ENCODE measurements at places on chromosomes 5 and 9. TPM values are rescaled to one million over a fixed set of nuclear protein-coding genes. Genes with fewer than 3 reads are reported as not detected.

NIM1K gene
- 0.13 TPM for polyA plus RNA-seq

RNF130 gene
- polyA plus RNA-seq: 439 TPM

SLC12A2 gene
- 1.0 TPM for polyA plus RNA-seq

OBP2B gene
- not detected for polyA plus RNA-seq

PPIC gene
- not detected for polyA plus RNA-seq

SLC34A3 gene
- not detected for polyA plus RNA-seq

SLIT3 gene
- not detected for polyA plus RNA-seq

PTPN3 gene
- not detected for polyA plus RNA-seq

CHSY3 gene
- not detected for polyA plus RNA-seq

LCNL1 gene
- not detected for polyA plus RNA-seq

TIMD4 gene
- not detected for polyA plus RNA-seq

EIF4EBP3 gene
- 39.4 TPM for polyA plus RNA-seq

FAT2 gene
- polyA plus RNA-seq: not detected

ACTBL2 gene
- polyA plus RNA-seq: not detected

SPAAR gene
- not detected for polyA plus RNA-seq

SHOC1 gene
- not detected for polyA plus RNA-seq

RANBP3L gene
- not detected for polyA plus RNA-seq

STPG3 gene
- polyA plus RNA-seq: not detected

GPR21 gene
- polyA plus RNA-seq: not detected

PTGES gene
- polyA plus RNA-seq: 0.89 TPM

PCSK5 gene
- polyA plus RNA-seq: 7.1 TPM

BTNL9 gene
- polyA plus RNA-seq: not detected

IRF1 gene
- polyA plus RNA-seq: 125 TPM

B4GALT7 gene
- 18.8 TPM for polyA plus RNA-seq

AGXT2 gene
- not detected for polyA plus RNA-seq

SHISAL2B gene
- polyA plus RNA-seq: not detected

FAM169A gene
- not detected for polyA plus RNA-seq

CD180 gene
- 6.1 TPM for polyA plus RNA-seq

PCSK1 gene
- not detected for polyA plus RNA-seq

JAKMIP2 gene
- polyA plus RNA-seq: 0.02 TPM

ACOT12 gene
- not detected for polyA plus RNA-seq

TMEM252 gene
- not detected for polyA plus RNA-seq

WWC1 gene
- polyA plus RNA-seq: not detected

ENTREP1 gene
- not detected for polyA plus RNA-seq

FCHO2 gene
- 10.1 TPM for polyA plus RNA-seq

WDR31 gene
- polyA plus RNA-seq: 0.11 TPM

AIF1L gene
- not detected for polyA plus RNA-seq

PCDHGC3 gene
- not detected for polyA plus RNA-seq

IFNA13 gene
- not detected for polyA plus RNA-seq

GTF2H2 gene
- 1.2 TPM for polyA plus RNA-seq

MRPL36 gene
- polyA plus RNA-seq: 65.9 TPM

FGFR4 gene
- polyA plus RNA-seq: not detected

OR13J1 gene
- not detected for polyA plus RNA-seq

FOXD4L6 gene
- polyA plus RNA-seq: not detected

CCDC69 gene
- polyA plus RNA-seq: 84.1 TPM

TRIM23 gene
- polyA plus RNA-seq: 5.6 TPM

CCL27 gene
- not detected for polyA plus RNA-seq

OR1N1 gene
- not detected for polyA plus RNA-seq
